H1 (cell line): ENCODE measurements at places on chromosomes 16 and 17. TPM values are rescaled to one million over a fixed set of nuclear protein-coding genes. Genes with fewer than 3 reads are reported as not detected.

C16orf96 gene
- total RNA-seq = 1.3 and 1.6 TPM in 2 replicates

HBA1 gene
- total RNA-seq = 1.1 and 2.3 TPM in 2 replicates

ATP5PD gene
- total RNA-seq = 326 and 335 TPM in 2 replicates

PLA2G10 gene
- 0.54 and 0.60 TPM in 2 replicates for total RNA-seq

FAM20A gene
- 3.5 and 3.6 TPM in 2 replicates for total RNA-seq

HASPIN gene
- total RNA-seq = 29.4 and 29.5 TPM in 2 replicates

CMIP gene
- total RNA-seq = 53.2 and 62.0 TPM in 2 replicates

KIF2B gene
- not detected in 2 replicates for total RNA-seq

RPA1 gene
- 181 and 194 TPM in 2 replicates for total RNA-seq

SEPTIN1 gene
- total RNA-seq = 0.84 and 1.4 TPM in 2 replicates

COL1A1 gene
- total RNA-seq = 80.4 and 88.1 TPM in 2 replicates

MC1R gene
- total RNA-seq = 2.0 and 2.2 TPM in 2 replicates

TNFRSF13B gene
- total RNA-seq = not detected in 2 replicates

KIF19 gene
- 0.36 and 0.52 TPM in 2 replicates for total RNA-seq
